ENCODE measurements at places on chromosomes 13 and 19. TPM values are rescaled to one million over a fixed set of nuclear protein-coding genes. Genes with fewer than 3 reads are reported as not detected.

GRCh38 chr19:31350033-31350692, 927 bp upstream of the TSHZ3 start:
- DNase-seq: no peak
- H3K4me1 ChIP-seq: no peaks in the 10 kb centered on the region
- no peaks in the 10 kb centered on the region for H3K36me3 ChIP-seq
- H3K4me3 ChIP-seq: peak overlapping the region; percentile 67
- peaks cover 63% of the 10 kb centered on the region for H3K27me3 ChIP-seq

Gene FXYD3
- total RNA-seq: 1,386 TPM

GRCh38 chr19:33464010-33464732, 57.4 kb downstream of the PEPD start:
- H3K4me1 ChIP-seq: no peaks in the 10 kb centered on the region
- H3K27ac ChIP-seq: no peak overlapping the region
- no peaks in the 10 kb centered on the region for H3K36me3 ChIP-seq
- H3K27me3 ChIP-seq: no peaks in the 10 kb centered on the region

GRCh38 chr19:29596885-29597525, 9.1 kb upstream of the POP4 start:
- H3K27me3 ChIP-seq: no peaks in the 10 kb centered on the region
- no peaks in the 10 kb centered on the region for H3K36me3 ChIP-seq
- H3K27ac ChIP-seq: no peak overlapping the region
- H3K4me1 ChIP-seq: no peaks in the 10 kb centered on the region

Gene ADGRE1
- total RNA-seq: 0.15 TPM

Gene IGFL2
- total RNA-seq: 2.5 TPM

Gene CHST8
- total RNA-seq: not detected

Gene B3GNT3
- 132 TPM for total RNA-seq

DNA sequence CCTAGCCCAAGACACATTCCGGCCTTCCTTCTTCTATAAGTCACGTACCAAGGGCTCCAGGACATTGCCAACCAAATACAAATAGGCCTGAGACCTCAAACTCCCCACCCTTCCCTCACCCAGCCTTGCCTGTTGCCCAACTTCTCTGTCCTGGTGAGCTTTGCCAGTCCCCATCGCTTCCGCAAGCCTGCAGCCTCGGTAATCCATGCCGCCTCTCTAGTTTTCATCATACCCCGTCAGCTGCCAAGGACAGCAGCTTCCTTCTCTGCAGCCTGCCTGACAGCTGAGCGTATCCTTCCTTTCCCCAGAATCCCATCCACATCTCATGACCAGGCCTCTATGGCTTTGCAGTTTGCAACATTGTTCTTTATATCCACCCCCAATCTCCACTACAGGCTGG, 36.6 kb upstream of the POMP start:
- H3K27me3 ChIP-seq: no peaks in the 10 kb centered on the region
- DNase-seq: peak; percentile 22
- no peak overlapping the region for H3K4me3 ChIP-seq
- H3K27ac ChIP-seq: no peak overlapping the region

- no peak for DNase-seq
- H3K27ac ChIP-seq: no peak overlapping the region
- H3K4me1 ChIP-seq: no peaks in the 10 kb centered on the region
- no peak overlapping the region for H3K4me3 ChIP-seq
- no peaks in the 10 kb centered on the region for H3K27me3 ChIP-seq
These were observed 234.6 kb upstream of the RFC3 start for GRCh38 chr13:33583398-33583797.

Gene C2CD4C
- total RNA-seq: 0.52 TPM

Gene SLITRK6
- total RNA-seq: 2.6 TPM

Gene NEK5
- total RNA-seq: 0.24 TPM

Gene PINLYP
- 2.4 TPM for total RNA-seq

Gene KRTDAP
- not detected for total RNA-seq

DNA sequence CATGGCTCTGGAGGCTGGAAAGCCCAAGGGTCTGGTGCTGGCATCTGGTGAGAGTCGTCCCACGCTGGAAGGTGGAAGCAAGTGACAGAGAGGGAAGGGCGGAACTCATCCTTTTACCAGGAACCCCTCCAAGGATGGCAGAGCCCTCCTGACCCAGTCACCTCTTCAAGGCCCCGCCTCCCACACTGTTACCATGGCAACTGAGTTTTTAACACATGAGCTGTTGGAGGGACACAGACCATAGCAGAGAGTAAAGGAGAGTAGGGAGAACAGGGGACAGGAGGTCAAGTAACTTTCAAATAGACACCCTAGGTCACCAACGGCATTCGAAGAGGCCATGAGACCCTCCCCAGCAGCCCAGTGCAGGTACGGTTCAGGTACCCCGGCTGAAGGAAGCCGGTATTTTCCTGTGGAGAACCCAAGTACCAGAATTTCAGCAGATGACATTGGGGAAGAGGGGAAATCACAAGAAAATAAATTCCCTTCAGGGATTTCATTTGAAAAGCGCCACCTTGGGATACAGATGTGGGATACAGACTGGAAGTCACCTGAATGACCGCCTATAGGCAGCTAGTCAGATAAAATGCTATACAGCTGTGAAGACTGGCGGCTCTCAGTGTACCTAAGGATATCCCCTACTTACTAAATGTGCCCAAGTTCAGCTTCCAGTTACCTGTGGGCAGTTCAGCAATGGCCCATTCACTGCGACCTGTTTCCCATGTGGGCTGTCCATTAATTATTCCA, 8.0 kb downstream of the IL17D start:
- no peaks in the 10 kb centered on the region for H3K36me3 ChIP-seq
- DNase-seq: no peak
- H3K27ac ChIP-seq: no peak overlapping the region
- H3K4me1 ChIP-seq: no peaks in the 10 kb centered on the region

Gene CERS1
- 0.15 TPM for total RNA-seq

Gene ZNF30
- 1.3 TPM for total RNA-seq

Gene PRR20D
- not detected for total RNA-seq

DNA sequence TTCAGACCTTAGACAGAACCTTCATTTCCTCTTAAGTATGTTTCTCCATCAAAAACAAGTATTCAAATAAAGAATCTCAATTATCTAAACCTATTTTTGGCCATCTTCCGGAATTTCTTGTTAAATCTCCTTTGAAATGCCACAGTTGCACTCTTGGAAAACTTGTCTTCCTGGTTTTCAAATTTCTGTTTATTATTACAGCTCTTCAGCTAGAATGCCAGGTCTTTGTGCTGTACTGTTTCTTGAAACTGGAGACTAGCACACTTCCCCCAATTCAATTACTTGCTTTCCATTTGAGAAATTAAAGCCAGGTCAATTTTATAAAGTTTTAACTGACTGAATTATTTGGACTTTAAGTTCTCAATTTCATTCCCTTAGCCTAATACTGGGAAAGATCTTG, 10.2 kb downstream of the KCNRG start:
- H3K4me1 ChIP-seq: no peaks in the 10 kb centered on the region
- H3K36me3 ChIP-seq: no peaks in the 10 kb centered on the region
- no peaks in the 10 kb centered on the region for H3K27me3 ChIP-seq
- H3K27ac ChIP-seq: no peak overlapping the region

Gene LYL1
- total RNA-seq: 3.6 TPM

Gene POU2F2
- total RNA-seq: 4.0 TPM

Gene FFAR1
- total RNA-seq: not detected

Gene FUT3
- 272 TPM for total RNA-seq

GRCh38 chr13:91359111-91359510, 11.6 kb downstream of the MIR17HG start:
- no peak overlapping the region for H3K4me3 ChIP-seq
- no peaks in the 10 kb centered on the region for H3K4me1 ChIP-seq
- H3K27me3 ChIP-seq: no peaks in the 10 kb centered on the region
- DNase-seq: no peak

Gene C19orf73
- total RNA-seq: 4.8 TPM

DNA sequence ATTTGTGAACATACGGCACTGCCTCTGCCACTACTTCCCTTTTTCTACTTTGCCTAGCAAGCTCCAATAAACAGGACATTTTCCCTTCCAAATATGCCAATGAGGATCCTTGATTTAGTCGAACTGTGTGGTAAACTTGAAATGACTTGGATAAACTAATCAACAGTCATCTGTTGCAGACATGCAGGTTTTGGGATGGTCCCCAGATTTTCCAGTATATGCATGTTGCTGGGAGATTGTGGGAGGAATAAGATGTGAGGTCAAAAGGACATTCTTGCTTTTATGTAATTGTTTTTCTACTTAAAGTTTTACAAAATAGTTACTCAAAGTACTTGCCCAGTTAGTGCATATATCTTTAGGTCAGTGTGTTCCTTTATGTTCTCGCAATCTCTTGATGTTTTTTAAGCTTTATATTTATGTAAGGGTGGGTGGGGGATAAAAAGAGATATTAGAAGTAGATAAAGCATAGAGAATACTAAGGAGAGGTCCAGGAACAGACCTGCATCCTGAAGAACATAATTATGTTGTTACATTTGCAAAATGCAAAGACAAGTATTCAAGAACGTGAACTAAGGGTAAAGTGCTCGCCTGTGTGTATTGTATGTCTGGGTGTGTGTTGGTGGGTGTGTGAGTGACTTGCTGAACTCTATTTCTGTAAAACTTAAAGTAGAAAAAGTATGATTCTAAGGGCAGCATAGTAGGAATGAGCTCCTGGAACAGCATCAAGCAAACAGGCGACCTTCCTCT, 88.4 kb upstream of the OXGR1 start:
- H3K36me3 ChIP-seq: no peaks in the 10 kb centered on the region
- no peak overlapping the region for H3K27ac ChIP-seq
- no peaks in the 10 kb centered on the region for H3K4me1 ChIP-seq
- DNase-seq: no peak

DNA sequence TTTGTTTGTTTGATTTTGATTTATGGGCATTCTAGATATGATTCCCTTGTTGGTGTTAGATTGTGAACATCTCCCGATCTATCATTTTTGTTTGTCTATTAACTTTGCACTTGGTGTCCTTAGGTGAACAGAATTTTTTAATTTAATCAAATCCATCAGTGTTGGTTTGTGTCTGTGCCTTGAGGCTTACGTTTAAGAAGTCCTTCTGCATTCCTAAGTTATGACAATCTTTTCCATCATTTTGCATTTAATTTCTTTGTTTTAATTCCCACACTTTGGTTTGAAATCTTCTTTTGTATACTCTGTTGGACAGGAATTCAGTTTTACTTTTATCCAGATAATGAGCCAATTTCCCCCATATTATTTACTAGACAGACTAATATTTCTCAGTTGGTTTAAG, 421.7 kb downstream of the HS6ST3 start:
- H3K4me3 ChIP-seq: no peak overlapping the region
- no peaks in the 10 kb centered on the region for H3K4me1 ChIP-seq
- no peak overlapping the region for H3K27ac ChIP-seq
- H3K36me3 ChIP-seq: no peaks in the 10 kb centered on the region

Gene ZNF556
- 0.22 TPM for total RNA-seq

DNA sequence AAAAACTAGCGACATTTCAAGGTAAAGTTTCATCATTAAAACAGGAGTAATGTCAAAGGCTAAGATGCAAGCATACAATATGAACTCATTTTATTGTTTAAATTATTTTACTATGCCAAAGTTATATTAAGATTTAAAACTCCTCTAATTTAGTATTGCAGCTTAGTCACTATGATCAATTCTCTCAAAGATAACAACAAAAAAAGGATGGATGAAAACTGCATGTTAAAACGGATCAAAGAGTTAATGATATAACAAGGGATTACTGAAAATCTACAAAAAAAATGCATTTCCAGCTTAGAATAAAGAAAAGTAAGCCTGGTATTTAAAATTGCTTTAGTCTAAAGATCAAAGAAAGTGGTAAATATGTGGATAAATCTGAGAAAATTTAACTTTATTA, 587.8 kb upstream of the PCDH20 start:
- no peaks in the 10 kb centered on the region for H3K4me1 ChIP-seq
- H3K27ac ChIP-seq: no peak overlapping the region
- H3K36me3 ChIP-seq: no peaks in the 10 kb centered on the region
- no peak for DNase-seq

DNA sequence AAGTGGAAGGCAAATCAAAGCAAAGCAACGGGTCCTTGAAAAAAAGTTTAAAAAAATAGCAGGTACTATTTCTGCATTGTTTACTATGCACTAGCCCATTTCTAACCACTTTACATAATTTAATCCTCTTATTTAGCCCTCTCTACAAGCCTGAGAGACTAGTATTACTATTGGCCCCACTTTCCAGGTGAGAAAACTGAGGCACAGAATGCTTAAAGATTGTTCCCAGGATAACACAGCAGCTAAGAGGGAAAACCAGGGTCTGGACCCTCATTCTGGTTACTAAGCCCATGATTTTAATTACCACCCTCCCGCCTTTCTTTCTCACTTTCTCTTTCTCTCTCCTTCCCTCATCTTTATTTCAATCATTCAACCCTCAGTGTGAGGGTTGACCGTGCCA, 5.7 kb downstream of the ZSWIM9 start:
- H3K27me3 ChIP-seq: no peaks in the 10 kb centered on the region
- peaks cover 2% of the 10 kb centered on the region for H3K4me1 ChIP-seq
- H3K27ac ChIP-seq: no peak overlapping the region
- H3K4me3 ChIP-seq: no peak overlapping the region

DNA sequence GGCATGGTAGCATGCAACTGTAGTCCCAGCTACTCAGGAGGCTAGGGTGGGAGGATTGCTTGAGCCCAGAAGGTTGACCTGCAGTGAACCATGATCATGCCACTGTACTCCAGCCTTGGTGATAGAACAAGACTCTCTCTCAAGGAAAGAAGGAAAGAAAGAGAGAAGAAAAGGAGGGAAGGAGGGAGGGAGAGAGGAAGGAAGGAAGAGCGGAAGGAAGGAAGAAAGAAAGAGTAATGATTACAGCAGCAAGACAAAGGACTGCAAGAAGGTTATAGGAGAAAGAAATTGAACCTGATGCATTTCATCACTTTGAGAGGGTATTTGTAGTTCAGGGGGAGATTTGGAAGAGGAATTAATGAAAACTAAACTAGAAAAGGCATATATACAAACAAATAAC, 155.7 kb downstream of the LACC1 start:
- H3K36me3 ChIP-seq: no peaks in the 10 kb centered on the region
- H3K27me3 ChIP-seq: no peaks in the 10 kb centered on the region
- H3K27ac ChIP-seq: no peak overlapping the region
- no peak for DNase-seq
- no peak overlapping the region for H3K4me3 ChIP-seq

- no peaks in the 10 kb centered on the region for H3K36me3 ChIP-seq
- H3K4me3 ChIP-seq: peak overlapping the region; percentile 38
- H3K27ac ChIP-seq: peak overlapping the region; percentile 91
- DNase-seq: peak; percentile 62
These were observed 2.6 kb downstream of the MBNL2 start for GRCh38 chr13:97224544-97225300.

GRCh38 chr19:30564551-30565011, 192.4 kb downstream of the ZNF536 start:
- H3K27me3 ChIP-seq: no peaks in the 10 kb centered on the region
- no peaks in the 10 kb centered on the region for H3K4me1 ChIP-seq
- no peak overlapping the region for H3K4me3 ChIP-seq
- H3K27ac ChIP-seq: no peak overlapping the region
- no peaks in the 10 kb centered on the region for H3K36me3 ChIP-seq
- no peak for DNase-seq

Gene KLF1
- not detected for total RNA-seq
